ENCODE measurements at places on chromosomes 7 and 10.

- DNase-seq: no peak
These were observed 9.8 kb upstream of the RTKN2 start for GRCh38 chr10:62278441-62278910.

DNA sequence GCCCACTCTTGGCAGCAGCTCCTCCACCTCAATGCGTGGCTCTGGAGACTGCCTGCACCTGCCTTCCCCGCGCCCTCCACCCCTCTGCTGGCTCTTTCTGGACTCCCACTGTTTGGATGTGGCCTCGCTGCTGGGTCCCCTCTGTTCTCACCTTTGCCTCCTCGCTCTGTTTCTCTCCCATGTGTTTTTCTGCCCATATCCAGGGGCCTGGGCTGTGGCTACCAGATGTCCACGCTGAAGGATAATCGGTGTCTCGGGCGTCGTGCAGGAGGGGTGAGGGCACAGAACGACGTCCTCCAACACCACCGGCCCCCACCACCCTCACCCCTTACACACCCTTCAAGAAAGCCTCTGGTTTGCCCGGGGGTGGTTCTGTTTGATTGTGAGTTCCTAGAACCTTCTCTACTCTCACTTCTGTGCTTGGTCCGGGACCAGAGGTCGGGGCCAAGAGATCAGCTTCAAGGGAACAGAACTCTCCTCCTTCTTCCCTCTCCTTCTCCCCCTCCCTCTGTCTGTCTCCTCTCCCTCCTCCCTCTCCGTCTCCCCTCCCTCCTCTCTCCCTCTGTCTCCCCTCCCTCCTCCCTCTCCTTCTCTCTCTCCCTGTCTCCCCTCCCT, 31.7 kb downstream of the AP5Z1 start:
- DNase-seq: no peak

- DNase-seq: no peak
These were observed 87.6 kb upstream of the CCDC6 start for GRCh38 chr10:59993931-59994330.

GRCh38 chr10:72234560-72235095, 18.6 kb upstream of the ASCC1 start:
- no peak for DNase-seq

DNA sequence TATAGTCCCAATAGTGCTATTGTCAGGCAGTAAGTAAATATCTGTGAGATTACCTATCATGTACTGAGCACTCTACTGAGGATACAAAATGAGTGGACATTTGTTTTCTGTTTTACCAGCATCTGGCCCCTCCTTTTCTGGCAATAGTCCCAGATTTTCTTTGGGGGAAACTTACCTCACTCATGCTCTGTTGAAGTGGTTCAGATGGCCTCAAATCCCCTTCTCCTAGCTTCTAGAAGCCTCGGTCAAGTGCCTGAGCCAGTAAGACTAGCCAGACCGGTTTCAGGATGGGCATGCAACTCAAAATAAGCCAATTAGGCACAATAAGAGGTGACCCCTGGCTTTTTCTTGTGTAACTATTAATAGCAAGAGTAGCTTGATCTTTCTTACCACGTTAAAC, 19.7 kb downstream of the TRDMT1 start:
- no peak for DNase-seq

DNA sequence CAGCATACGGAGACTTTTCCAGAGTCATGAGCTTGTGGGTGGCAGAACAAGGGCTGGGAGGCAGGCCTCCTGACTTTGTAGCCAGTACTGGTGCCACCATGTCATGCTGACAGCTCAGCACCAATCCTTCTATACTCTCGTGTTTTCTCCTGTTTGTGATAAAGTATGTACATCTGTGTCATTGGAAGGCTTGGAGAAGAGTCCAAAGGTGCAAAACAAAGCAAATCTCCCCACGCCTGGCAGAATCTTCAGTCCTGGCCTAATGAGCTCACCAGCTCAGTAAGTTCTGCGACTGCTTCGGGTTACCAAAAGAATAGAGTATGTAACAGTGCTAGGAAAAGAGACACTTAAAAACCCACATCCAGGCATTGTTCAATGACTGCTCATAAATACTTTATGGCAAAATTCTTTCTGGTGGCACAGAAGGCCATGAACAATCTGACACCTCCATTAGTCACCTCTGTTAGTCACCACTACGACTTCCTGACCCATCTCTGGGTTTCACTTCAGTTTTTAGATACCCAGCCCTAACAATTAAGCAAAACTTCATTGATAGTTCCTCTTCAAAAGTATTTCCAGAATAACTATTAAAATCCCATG, 24.5 kb downstream of the STEAP1 start:
- DNase-seq: peak; percentile 41

DNA sequence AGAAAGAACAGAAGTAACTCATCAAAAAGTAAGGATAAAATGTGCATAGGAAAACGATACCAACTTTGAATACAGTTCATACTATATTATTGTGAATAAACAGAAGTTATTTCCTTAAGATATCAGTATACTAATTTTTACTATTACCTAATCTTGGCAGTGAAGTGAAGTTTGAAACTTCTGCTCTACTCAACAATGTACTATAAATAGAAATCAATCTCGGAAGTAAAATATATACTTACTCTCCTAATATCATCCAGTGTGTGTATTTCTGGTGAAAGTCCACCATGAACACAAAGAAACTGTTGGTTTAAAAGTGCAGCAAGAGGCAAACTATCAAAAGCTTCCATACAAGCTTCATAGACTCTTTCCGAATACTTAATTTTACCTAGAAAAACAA, 24.6 kb downstream of the PPP3CB start:
- no peak for DNase-seq

DNA sequence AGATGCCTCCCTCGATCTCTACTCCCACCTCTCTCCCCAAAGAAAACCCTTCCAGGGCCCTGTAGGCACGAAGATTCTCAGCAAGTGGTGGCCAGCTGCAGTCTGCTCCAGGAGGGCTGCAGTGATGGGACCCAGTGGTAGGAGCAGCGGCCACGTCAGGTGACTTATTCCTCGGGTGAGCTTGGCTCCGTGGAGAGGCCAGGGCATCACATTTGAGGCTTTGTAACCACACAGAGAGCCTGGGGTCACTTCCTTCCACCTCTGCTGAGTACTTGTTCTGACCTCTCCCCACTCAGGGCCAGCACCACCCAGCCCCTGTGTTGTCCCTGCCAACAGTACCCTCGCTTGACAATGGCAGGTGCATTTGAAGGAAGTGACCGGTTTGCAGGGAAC, 17.9 kb upstream of the EN2 start:
- DNase-seq: no peak

All from HepG2 (cell line).